ENCODE measurements at places on chromosomes 12 and 14. TPM values are rescaled to one million over a fixed set of nuclear protein-coding genes. Genes with fewer than 3 reads are reported as not detected.

HELB gene
- 3.6 TPM for total RNA-seq

- H3K4me3 ChIP-seq = no peak overlapping the region
- H3K27ac ChIP-seq = peak overlapping the region; percentile 67
- peaks cover 19% of the 10 kb centered on the region for H3K4me1 ChIP-seq
- DNase-seq = no peak
- H3K36me3 ChIP-seq = no peaks in the 10 kb centered on the region
Measured at GRCh38 chr14:30193845-30194501, 266.3 kb upstream of the PRKD1 start.

DNA sequence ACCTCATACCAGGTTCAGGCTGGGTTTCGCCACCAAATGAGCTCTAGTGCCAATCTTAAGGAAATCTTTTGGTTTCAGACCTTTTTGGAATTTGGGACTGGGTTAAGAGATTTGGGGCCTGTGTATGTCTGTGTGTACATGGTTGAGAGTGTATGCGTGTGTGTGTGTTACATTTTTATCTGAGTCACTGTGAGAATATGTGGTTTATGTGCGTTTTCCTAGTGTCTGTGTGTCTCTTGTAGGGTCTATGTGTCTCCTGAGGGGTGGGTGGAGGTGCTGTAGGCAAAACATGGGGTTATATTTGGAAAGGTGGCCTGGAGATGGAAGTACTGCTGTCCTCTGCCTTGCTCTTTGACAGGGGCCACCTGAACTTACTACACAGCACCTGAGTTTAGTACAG is 17.9 kb downstream of the C12orf43 start:
- H3K36me3 ChIP-seq = peaks cover under 1% of the 10 kb centered on the region
- peaks cover 12% of the 10 kb centered on the region for H3K27me3 ChIP-seq
- H3K27ac ChIP-seq = no peak overlapping the region
- no peak overlapping the region for H3K4me3 ChIP-seq
- no peak for DNase-seq

- no peak for DNase-seq
- H3K36me3 ChIP-seq = peaks cover 7% of the 10 kb centered on the region
Measured at GRCh38 chr12:110635055-110635454, 21.1 kb downstream of the TCTN1 start.

DNA sequence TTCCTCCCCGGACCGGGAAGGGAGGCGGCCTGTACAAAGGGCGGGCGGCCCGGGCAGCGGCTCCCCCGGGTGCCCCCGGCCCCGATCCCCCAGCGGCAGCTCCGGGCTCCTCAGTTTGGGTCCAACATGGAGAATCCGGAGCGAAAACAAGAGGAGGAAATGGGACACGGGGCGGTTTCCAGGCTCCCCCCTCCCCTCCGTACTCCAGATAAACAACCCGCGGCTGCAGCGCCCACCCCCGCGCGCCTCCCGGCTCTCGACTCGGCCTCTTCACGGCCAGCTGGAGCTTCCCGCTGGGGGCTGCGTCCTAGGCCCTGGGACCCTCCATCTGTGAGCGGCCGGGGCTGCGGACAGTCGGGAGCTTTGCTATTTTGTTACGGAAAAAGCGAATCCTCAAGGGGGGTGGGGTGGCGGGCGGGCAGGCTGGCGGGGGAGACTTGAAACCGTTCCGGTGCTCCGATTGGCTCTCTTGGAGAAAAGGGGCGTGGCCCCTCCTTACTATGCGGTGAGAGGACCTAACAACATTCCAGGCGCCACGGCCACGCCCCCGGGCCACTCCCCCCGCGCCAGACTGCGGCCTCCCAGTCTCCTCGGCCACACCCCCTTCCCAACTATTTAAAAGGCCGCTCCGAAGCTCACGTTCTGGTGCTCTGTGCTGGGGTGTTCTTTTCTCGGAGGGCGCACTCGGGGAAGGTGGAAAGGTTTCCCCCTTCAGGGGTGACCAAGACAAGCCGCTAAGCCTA is at the start of gene CTDSP2:
Gene CTDSP2, minus strand, starts transcription at position 153 of the 743 bp plus-strand sequence. CDS start 294 bp downstream, outside the sequence.
- no peaks in the 10 kb centered on the region for H3K36me3 ChIP-seq
- H3K4me3 ChIP-seq = peak within 1 kb of the TSS; percentile 94
- H3K27me3 ChIP-seq = no peaks in the 10 kb centered on the region
- peak; percentile 100 for DNase-seq

GRCh38 chr12:76299536-76300296 is 48.5 kb downstream of the BBS10 start:
- H3K27ac ChIP-seq = no peak overlapping the region
- DNase-seq = no peak
- no peaks in the 10 kb centered on the region for H3K36me3 ChIP-seq

Data from sigmoid colon (tissue), 7 donors.